ENCODE measurements at places on chromosomes 11 and 22.
A peak's percentile ranks its signal among the peaks of the same experiment; 100 is the strongest.

GRCh38 chr22:30606455-30607299, at the start of gene TCN2:
TCN2 (plus strand) TSS chr22:30607174; CDS start chr22:30607332, 158 bp downstream.
- DNase-seq, result peak; percentile 11

DNA sequence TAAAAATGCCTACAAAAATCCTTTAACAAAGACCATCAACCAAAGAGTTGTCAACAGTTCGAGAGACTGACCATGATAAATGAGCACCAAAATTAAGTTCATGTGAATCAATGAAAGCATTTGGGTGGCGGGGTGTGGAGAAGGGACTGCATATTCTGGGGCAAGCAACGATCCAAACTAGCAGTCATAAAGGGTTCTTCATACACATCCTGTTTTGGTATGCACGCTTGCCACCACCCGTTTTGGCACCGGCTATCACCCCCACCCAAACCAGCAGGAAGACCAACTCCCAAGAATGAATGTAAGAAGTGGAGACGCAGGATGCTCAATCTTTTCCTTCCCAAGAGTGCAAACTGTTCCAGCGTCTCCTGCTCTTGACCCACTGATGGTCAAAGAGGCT, 80.8 kb downstream of the SGSM3 start:
- peak; percentile 17 for DNase-seq

DNA sequence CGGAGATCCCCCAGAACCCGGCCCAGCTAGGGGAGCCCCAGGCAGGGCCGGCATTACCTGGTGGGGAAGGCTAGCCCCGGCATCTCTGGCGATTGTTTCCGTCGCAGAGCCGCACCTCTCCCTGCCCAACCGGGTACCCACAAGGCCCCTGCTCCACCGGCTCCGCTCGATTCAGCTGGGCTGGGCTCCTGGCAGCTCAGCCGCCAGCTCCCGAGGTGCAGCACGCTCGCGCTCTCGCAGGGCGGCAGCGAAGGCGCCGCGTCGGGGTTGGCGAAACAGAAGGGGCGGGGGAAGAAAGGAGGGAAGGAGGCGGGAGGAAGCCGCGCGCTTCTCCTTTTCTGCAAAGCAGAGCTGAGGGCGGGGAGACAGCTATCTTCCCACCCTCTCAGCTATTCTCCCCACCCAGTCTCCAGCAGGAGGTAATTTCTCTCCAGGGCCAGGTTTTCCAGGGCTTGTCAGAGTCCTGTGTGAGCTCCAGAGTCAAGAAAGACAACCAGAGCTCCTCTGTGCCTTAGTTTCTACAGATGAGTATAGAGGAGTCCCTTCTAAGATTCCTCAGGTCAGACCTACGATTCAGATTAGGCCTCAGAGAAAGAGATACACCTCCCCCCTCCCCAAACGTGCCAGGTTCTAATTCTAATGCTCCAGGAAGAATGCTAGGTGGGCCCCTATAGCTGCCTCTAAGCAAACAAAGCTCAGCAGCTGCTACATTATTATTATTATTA, 62.0 kb downstream of the PAK1 start:
- DNase-seq, result peak; percentile 68

DNA sequence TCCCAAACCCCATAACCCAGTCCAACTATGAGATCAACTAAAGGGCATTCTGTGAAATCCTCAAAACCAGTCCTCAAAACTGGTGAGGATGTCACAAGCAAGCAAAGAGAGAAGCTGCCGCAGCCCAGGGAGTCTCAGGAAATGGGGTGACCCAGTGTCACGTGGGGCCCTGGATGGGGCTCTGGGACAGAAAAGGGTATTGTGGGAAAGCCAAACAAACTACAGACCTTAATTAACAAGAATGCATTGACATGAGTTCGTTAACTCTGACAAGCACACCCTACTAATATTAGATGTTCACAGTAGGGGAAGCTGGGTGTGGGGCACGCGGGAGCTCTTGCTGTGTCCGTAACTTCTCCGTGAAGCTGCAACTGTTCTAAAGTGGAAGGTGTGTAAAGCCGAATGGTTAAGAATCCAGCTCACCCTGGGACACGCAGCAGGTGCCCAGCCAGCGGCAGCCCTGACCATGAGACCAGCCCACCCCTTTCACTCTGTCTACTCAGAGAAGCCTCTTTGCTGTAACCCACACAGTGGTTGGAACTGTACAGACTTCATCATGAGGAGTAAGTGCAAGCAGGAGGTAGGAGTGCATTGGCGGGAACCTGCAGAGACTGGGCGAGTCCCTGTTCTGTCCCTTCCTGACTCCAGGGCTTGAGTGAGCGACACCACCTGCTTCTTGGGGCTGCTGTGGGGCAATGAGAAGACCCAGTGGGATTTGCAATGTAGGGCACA, 17.9 kb downstream of the LINC01488 start:
- no peak for DNase-seq

DNA sequence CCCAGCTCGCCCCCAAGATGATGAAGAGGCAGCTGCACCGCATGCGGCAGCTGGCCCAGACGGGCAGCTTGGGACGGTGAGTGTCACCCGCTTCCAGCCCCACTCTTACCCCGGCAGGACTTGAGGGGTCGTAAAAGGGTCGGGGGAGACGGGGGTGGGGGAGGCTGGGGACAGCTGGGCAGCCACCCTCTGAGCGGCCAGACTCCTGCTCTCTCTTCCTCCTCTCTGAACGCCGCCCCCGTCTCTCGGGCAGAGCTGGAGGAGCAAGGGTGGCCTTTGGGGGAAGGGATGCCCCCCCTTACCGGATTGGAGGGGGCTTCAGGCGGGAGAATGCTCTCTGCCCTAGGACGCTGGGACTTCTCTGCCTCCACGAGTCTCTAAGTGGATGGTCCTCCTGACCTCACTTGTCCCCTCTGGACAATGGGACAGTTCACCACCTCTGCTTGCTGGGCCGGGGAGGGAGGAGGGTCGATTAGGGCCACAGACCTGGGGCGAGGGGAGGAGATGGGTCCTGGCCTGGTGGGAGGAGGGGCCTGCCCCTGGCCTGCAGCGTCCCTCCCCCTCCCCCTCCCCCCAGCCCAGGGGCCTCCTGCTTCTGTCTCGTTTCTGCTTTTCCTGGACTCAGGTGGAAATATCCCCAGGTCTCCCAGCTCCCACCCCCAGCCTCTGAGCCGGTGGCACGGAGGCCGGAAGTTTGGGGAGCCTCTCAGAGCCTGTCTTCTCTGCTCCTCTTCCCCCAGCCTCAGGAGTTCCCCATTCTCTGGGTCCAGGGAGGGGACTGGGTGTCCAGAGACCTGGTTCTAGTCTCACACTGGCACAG, 512 bp downstream of the SH3BP1 start:
- no peak for DNase-seq
